ENCODE measurements at places on chromosomes 6 and 20.

DNA sequence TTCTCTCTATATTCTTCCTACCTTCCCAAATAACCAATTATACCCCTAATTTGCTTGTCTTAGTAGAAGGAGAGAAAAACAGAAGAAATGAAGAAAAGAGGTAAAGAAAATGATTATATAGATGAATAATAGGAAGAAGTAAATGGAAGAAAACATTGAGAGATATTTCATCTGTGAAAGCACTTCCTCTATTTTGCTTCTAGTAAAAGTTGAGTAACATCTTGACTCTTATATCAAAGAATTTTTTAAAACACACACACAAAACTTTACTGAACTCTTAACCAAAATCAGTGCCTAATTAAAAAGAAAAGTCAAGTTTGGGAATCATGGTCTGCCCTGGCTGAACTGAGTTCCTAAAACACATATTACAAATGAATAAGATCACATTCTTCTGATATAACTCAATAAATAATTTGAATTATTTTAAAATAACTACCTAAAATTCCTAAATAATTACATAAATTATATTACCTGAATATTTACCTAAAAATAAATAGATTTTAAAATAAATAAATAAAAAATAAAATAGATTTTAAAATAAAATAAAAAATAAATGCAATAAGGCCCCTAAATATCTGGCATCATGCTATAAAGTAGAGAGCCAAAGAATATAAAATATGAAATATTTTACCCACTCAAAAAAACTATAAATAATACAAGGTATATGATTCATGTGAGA is 8.8 kb downstream of the SLC17A2 start:
- DNase-seq: no peak

GRCh38 chr20:46622165-46622564 is 29.1 kb downstream of the SLC13A3 start:
- no peak for DNase-seq

DNA sequence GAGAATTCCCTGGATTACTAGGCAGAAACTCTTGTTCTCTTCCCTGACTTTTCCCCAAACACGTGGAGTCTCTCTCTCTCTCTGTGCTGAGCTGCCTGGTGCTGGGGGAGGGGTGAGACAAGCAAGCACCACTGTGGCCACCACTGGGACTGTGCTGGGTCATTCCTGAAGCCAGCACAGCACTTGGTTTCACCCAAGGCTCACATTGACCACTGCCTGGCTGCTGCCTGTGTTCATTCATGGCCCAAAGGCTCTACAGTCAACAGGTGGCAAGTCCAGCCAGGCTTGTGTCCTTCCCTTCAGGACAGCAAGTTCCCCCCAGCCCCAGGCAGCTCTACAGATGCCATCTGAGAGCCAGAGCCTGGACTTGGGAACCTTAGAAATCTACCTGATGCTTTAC is 92.2 kb downstream of the CTNNBL1 start:
- no peak for DNase-seq

DNA sequence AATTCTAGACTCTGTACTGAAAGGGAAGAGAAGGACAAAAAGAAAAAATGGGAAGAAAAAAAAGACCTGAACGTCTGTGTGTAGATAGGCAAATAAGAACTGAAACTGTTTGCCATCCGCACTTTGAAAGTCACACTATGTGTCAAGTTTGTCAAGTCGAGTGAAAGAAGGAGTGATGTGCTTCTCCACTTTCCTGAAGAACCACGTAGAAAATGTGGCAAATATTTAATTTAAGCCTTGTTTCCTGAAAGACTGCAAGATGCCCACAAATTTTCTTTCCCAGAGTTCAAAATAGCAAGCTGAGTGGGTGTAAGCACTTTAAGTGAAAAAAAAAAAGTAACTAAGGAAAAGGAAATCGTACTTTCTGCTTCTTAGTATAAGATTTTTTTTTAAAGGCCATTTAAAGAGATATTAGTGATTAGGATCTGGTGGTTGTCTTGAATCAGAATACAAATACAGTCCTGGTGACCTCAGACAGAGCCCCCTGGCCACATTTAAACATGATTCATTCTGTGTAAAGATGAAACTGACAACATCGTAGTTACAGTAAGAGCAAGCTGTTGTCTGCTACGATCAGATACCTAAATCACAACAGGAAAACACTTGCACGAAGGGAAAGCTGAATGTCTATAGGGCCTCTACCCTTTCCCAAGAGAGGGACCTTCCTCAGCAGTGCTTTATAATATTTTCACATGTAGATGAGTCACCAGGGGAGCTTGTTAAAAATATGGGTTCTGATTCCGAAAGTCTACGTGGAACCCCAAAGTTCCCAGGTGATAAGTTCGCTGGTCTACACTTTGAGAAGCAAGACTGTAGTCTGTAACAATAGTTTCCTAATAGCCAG is 102.3 kb downstream of the HIVEP2 start:
- no peak for DNase-seq

DNA sequence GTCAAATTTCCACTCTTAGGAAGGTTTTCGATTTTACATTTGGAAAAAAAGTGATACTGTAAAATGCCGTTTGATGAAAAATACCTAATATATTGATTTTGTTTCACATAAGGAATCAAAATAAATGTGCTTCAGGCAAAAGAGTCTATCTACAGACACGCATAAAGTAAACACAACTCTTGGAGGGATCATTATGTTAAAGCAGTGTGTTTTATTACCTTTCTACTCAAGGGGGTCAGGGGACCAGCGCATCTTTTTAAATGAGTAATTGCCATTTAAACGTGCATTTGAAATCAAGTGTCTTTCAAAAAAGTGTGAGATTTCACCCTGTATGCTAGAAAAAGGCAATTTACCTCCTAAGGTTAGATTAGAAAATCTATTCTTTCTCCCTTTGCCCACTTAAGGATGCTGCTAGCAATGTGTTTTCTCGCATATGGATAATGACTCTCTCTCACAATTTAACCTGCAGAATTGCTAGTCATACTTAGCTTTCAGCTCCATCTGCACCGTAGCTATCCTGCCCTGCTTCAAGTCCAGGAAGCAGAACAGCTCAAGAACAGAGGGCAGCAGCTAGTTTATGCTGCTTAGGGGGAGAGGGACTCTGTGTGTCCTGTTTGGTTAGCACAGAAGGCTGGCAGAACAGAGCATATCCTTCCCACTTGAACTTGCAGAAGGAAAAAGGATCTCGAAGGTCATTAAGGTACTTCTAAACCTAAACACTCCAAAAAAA is 35.0 kb downstream of the NKAIN2 start:
- DNase-seq: no peak

GRCh38 chr6:138291849-138292181 is 73.5 kb upstream of the PBOV1 start:
- DNase-seq: no peak

DNA sequence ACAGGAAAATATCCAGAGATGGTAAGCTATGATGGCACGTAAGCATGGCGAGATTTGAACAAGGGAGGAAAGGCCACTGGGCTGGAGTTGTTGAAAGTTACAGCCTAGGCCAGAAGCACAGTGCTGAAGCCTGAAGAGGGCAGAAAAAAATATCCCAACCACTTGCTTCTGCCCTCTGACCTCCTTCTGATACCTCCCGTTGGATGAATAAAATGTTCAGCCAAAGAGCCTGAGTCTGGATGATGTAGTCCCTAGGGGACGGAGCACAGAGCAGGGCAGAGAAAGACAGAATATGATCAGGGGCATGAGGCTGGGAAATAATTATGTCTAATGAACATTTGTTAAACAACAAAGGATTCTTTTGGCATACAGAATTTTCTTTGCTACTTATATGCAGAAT is 19.7 kb downstream of the KLHL31 start:
- no peak for DNase-seq

DNA sequence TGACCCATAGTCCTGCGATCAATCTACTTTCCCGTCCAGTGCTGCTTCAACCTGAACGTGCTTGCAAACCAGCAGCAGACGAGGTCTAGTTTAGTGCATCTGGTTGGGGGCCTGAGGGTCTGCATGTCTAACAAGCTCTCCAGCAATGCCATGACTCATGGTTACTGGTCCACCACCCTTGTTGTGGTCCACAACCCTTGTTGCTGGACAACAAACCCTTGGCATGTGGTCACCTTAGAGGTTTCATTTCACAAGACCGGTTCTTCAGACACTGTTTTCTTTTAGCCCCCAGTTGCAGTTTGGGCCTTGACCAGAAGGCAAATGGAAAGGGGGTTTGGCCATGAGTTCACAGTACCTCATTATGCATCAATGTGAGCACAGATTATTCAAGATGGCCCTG is 424.8 kb downstream of the QKI start:
- DNase-seq: no peak

- DNase-seq: no peak
These were observed 143.8 kb downstream of the F13A1 start for GRCh38 chr6:6176586-6177228.

GRCh38 chr6:15507221-15507620 is 155.6 kb downstream of the DTNBP1 start:
- no peak for DNase-seq

GRCh38 chr6:119934816-119935215 is 585.3 kb upstream of the MAN1A1 start:
- DNase-seq: no peak

GRCh38 chr20:16472045-16472872 is 101.0 kb downstream of the KIF16B start:
- no peak for DNase-seq

DNA sequence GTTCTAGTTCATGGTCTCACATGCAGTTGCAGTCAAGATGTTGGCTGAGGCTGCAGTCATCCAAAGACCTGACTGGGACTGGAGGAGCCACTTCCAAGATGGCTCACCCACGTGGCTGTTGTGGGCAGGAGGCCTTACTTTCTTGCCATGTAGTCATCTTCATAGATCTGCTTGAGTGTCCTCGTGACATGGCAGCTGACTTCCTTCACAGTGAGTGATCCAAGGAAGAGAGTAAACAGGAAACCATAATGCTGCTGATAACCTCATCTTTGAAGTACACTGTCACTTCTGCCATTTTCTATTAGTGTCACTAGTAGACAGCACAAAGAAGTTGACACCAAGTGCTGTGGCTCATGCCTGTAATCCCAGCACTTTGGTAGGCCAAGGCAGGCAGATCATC is 40.1 kb upstream of the AKIRIN2 start:
- peak; percentile 55 for DNase-seq

GRCh38 chr6:147881432-147881831 is 372.9 kb downstream of the SAMD5 start:
- no peak for DNase-seq

DNA sequence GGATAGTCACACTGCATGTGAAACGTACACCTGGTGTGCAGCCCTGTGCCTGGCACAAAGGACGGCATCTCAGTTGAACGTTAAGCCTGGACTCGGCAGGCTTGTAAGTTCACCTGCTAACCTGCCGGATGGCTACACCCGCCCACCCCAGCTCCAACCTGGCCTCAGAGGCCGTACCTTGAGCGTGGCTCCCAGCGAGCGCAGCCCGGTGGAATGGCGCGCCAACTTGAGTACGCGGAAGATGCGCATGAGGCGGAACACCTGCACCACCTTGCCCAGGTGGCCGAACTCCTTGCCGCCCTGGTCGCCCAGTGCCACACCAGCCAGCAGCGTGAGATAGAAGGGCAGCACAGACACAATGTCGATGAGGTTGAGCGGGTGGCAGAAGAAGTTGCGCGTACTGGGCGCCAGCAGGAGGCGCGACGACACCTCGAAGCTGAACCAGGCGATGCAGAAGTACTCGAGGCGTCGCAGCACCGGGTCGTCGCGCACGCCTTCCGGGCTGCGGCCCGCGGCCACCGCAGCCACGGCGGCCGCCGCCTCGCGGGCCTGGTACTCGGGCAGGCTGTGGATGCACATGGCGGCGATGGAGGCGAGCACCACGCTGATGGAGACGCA is 3.3 kb downstream of the KCNS1 start:
- no peak for DNase-seq

DNA sequence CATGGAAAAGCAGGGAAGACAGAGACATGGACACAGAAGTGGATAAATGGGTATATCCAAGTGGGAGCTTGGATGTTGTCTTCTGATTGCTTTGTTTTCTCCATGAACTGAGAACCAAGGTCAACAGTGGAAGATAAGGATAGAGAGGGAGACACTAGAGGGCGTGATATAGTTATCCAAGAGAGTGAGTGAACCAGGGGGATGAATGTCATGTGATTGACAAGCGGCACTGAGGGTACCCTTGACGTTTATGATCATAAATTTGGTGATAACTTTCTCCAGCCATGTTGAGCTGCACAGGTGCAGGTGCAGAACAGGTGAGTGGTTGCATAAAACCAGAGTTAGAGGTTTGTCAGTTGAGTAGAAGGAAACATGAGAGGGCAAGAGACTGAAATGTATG is 20.7 kb downstream of the EBF4 start:
- no peak for DNase-seq

GRCh38 chr6:53426667-53427270 is 78.0 kb upstream of the ELOVL5 start:
- no peak for DNase-seq

- no peak for DNase-seq
These were observed 59.6 kb downstream of the RAB44 start for GRCh38 chr6:36757206-36757605.

DNA sequence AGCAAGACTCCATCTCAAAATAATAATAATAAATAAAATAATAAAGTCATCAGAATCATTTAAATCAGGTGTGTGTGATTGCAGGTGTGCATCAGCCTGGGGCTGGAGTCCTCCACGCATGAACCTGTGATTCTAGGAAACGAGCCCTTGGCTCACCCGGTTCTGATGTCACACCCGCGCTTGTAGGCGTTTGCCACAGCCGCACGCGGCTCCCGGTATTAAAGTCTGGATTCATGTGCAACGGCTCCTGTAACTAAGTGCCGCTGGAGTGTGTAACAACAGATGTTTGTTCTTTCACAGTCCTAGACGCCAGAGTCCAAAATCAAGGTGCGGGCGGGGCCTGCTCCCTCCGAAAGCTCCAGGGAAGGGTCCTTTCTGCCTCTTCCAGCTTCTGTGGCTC is 45.2 kb downstream of the KCNQ2 start:
- no peak for DNase-seq

DNA sequence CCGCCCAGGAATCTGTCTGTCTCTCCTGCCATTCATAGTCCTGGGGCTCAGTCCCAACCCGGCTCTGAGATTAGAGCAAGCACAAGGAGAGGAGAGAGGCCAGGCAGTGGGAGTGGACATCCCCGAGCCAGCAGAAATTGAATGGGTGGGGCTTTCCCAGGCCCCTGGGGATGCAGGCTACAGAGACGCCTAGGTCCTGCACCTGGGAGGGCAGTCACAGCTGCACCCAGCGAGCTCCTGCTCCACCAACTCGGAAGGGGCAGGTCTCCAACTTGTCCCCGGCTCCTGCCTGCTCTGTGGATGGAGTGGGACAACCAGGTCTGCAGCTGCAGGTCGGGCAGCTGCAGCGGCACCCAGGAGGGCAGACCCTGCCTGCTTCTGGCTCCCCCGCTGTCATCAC is 11.1 kb upstream of the AIG1 start:
- DNase-seq: no peak

GRCh38 chr6:81148751-81149150 is 603.7 kb downstream of the TENT5A start:
- DNase-seq: no peak

GRCh38 chr6:37725957-37726356 is 28.3 kb upstream of the MDGA1 start:
- DNase-seq: no peak
